ENCODE measurements at places on chromosomes 6 and 20.

GRCh38 chr6:51928320-51928719 is 159.1 kb downstream of the PKHD1 start:
- DNase-seq: no peak

GRCh38 chr20:35603695-35604448 is 11.8 kb upstream of the SPAG4 start:
- DNase-seq: no peak

- no peak for DNase-seq
Observed at GRCh38 chr6:105911106-105911629, 175.0 kb upstream of the PRDM1 start.

DNA sequence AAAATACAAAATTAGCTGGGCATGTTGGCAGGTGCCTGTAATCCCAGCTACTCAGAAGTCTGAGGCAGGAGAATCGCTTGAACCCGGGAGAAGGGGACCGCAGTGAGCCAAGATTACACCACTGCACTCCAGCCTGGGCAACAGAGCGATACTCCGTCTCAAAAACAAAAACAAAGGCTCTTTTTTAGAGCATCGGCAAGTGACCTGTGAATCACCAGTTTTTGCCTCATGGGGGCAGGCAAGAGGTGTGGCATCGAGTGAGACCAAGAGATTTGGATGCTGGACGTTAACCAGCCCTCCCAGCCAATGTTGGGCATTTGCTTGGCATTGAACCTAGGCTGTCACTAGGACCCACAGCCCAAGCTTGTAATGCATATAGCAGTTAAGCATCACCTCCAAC is 14.6 kb upstream of the CDK5RAP1 start:
- peak; percentile 55 for DNase-seq

GRCh38 chr20:33313686-33314314 is 30.8 kb downstream of the BPIFB1 start:
- no peak for DNase-seq

Data from 8988T (cell line).